ENCODE measurements at places on chromosomes 3 and 15.

- DNase-seq = no peak
Observed at GRCh38 chr3:172918165-172918564, 167.6 kb downstream of the ECT2 start.

GRCh38 chr3:8981700-8982099 is 18.4 kb upstream of the RAD18 start:
- DNase-seq = no peak

- no peak for DNase-seq
Observed at GRCh38 chr15:83422081-83422480, 25.1 kb upstream of the SH3GL3 start.

GRCh38 chr3:170863816-170864215 is 6.2 kb downstream of the RPL22L1 start:
- DNase-seq = no peak

GRCh38 chr3:191338177-191338488 is 7.8 kb upstream of the UTS2B start:
- DNase-seq = no peak

DNA sequence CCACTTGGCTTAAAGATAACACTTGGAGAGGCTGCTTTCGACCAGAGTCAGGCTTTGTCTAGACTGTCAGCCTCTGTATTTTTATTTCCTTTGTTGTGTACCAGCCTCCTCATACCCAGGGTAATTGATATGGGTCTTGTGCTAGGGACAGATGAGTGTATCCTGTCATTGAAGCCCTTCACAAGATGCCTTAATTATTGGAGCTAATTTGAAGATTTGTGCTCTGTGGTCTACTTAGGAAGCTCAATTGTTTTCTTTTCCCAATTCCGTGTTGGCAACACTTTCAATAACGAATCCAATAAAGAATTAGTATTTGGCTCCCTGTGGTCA is 60.5 kb upstream of the DPH6 start:
- no peak for DNase-seq

DNA sequence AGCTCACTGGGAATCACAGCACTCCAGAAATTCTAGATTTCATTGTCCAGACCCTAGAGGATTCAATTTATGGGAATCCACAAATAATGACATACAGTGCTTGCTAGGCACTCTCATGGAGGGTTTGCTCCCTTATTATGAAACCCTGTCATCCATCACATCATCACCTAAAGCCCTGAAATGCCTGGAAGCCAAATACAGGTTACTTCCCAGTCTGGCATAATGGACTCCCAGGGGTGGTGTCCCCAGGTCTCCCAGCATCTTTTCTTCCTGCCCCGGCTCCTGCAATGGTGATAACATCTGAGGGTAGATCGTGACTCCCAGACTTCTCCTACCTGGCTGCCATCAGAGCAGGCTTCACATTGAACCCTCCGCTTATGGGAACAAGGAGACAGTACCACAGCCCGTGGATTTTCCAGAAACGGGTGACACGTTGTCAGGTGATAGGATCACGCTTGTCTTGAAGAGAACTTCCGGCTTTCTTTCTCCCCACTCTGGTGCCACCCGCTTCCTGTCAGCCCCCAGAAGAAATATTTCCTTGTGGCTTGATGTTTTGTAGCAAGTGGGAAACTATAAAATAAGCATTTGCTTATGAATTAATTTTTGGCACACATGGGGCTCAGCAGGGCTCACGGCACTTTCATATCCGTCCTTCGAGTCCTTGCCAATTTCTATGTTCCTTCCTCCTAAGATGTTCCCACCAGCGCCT is 238.7 kb upstream of the BHLHE40 start:
- DNase-seq = no peak

Data from AG09309 (cell line).